ENCODE measurements at places on chromosomes 7 and 10.

DNA sequence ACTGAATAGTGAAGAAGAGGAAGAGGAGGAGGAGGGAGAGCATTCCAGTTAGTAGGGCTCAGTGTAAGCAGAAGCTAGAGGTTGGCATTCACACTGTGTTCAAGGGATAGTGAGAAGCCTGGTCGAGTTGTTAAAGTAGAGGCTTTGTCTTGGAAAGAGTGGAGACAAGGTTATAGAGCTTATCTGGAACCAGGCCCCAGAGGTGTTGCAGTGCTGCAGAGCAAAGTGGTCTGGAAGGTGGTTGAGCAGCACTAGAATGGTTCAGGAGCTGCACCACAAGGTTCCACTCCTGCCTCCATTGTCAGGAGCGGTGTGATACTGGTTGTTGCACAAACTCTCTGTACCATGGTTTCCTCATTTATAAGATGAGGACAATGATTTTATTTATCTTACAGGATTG, 8.8 kb upstream of the PCGF5 start:
- DNase-seq: no peak

DNA sequence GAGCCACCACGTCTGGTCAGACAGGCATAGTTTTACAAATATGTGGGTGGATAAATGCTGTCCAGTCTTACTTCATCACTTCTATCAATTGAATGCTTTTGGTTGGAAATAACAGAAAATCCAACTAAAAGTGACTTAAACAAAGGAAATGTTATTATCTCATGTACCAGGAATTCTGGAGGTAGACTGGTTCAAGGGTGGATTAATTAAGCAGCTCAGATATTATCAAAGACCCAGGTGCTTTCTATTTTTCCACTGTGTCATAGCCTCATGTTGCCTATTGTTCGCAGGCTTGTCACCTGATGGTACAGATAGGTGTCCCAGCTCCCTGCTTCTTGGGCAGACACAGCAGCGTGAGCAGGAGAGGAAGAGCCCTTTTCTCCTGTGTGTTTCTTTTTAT, 156.1 kb upstream of the CTBP2 start:
- DNase-seq: no peak

GRCh38 chr7:149209518-149210269, 14.3 kb downstream of the ZNF282 start:
- peak; percentile 64 for DNase-seq

GRCh38 chr10:72089618-72090017, 1.3 kb upstream of the SPOCK2 start:
- no peak for DNase-seq

GRCh38 chr7:30996256-30996655, 32.5 kb downstream of the GHRHR start:
- no peak for DNase-seq
